ENCODE measurements at places on chromosomes 13 and 19.

DNA sequence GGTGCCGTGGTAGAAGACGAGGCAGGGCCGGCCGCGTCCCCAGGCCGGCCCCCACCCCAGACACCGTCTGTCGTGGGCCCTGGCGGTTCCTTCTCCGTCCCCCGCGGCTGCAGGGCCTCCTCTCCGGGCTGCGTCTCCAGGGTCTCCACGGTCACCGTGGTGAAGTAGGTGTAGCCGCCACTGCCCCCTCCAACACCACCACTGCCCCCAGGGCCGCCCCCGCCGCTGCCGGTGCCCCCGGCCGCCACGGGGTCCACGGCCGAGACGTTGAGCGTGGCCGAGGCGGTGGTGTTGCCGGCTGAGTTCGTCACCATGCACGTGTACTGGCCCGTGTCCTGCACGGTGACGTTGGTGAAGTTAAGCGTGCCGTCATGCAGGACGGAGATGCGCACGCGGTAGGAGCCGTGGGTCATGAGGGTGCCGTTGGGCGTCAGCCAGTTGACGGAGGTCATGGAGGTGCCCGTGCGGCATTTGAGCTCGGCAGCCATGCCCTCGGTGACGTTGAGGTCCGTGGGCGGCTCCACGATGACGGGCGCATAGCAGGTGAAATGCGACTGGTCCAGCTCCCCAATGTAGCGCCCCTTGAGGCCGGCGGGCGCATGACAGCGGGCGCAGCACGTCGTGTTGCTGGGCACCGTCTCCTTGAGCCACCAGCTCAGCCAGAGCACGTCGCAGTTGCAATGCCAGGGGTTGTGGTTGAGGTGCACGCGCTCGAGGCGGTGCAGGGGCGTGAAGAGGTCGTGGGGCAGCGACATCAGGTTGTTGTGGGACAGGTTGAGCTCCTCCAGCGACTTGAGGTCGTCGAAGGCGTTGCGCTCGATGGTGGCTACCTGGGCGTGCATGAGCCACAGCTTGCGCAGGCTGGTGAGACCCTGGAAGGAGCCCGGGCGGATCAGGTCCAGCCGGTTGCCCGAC is 4.6 kb upstream of the ASPDH start:
- H3K4me3 ChIP-seq = no peak overlapping the region
- no peaks in the 10 kb centered on the region for H3K4me1 ChIP-seq
- no peak overlapping the region for H3K27ac ChIP-seq
- no peaks in the 10 kb centered on the region for H3K36me3 ChIP-seq

- no peak overlapping the region for H3K27ac ChIP-seq
- H3K27me3 ChIP-seq = no peaks in the 10 kb centered on the region
- H3K36me3 ChIP-seq = no peaks in the 10 kb centered on the region
- H3K4me1 ChIP-seq = no peaks in the 10 kb centered on the region
Observed at GRCh38 chr19:29329460-29330134, 116.6 kb upstream of the UQCRFS1 start.

DNA sequence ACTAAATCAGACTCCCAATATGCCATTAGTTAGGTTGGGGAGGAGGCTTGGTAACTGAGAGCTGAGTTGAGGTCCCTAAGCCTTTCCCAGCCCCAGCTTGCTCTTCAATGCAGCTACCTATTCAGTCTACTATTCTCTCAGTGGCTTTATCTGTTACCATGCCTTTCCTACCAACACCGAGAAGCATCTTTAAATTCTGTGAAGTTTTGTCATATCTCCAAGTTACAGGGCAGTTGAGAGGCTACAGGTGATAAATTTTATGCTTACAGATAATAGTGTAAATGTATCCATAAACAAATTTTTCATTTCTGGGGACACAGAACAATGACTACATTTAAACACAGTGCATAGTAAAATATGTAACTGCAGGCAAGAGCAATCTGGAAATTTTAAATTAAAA is 110.6 kb downstream of the ELF1 start:
- H3K4me1 ChIP-seq = peaks cover 13% of the 10 kb centered on the region
- H3K4me3 ChIP-seq = no peak overlapping the region
- no peak for DNase-seq
- no peak overlapping the region for H3K27ac ChIP-seq

DNA sequence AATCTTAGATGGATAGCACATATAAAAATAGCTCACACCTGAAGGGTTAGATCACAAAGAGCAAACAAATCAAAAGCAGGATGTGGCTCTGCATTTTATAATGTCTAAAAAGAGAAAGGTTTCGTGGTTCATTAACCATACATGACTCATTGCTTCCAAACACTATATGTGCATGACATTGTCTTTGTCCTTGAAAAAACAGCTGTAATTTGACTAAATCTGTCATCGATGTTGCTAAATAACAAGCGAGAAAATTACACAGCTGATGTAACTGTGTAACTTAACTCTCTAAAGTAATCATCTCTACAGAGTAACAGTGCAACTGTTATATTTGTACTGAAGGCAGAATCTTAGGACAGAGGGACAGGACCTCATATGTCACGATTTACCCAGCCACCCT is 383.1 kb upstream of the GPC6 start:
- no peak overlapping the region for H3K27ac ChIP-seq
- no peaks in the 10 kb centered on the region for H3K4me1 ChIP-seq
- H3K27me3 ChIP-seq = no peaks in the 10 kb centered on the region

DNA sequence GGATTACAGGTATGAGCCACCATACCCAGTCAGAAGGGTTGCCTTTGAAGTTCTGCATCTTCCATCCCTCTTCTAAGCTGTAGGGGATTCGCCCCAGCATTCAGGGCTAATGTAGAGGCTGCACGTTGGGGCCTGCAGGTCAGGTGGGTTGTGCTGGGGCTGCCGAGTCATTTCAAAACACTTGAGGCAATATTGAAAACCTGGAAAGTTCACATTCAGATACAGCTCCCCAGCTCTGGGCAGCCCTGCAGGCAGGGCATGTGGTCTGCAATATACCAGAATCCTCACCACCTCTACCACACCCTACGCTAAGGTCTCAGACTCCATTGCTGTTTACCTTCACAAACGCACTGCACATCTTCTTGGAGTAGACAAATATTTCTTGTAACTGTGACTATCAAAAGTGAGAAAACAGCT is 24.6 kb downstream of the CCNE1 start:
- peaks cover 8% of the 10 kb centered on the region for H3K27me3 ChIP-seq
- no peaks in the 10 kb centered on the region for H3K36me3 ChIP-seq
- no peak overlapping the region for H3K27ac ChIP-seq
